ENCODE measurements at places on chromosomes 3 and 15. TPM values are rescaled to one million over a fixed set of nuclear protein-coding genes. Genes with fewer than 3 reads are reported as not detected.

The C3orf62 gene
- 2.9 TPM for total RNA-seq

- DNase-seq = no peak
These were observed 279.8 kb downstream of the ROBO2 start for GRCh38 chr3:77319711-77320110.

- no peak for DNase-seq
These were observed 167.5 kb downstream of the GOLGA6L4 start for GRCh38 chr15:84402856-84403608.

- DNase-seq = peak; percentile 86
These were observed 2.1 kb downstream of the TRIM69 start for GRCh38 chr15:44738340-44738984.

DNA sequence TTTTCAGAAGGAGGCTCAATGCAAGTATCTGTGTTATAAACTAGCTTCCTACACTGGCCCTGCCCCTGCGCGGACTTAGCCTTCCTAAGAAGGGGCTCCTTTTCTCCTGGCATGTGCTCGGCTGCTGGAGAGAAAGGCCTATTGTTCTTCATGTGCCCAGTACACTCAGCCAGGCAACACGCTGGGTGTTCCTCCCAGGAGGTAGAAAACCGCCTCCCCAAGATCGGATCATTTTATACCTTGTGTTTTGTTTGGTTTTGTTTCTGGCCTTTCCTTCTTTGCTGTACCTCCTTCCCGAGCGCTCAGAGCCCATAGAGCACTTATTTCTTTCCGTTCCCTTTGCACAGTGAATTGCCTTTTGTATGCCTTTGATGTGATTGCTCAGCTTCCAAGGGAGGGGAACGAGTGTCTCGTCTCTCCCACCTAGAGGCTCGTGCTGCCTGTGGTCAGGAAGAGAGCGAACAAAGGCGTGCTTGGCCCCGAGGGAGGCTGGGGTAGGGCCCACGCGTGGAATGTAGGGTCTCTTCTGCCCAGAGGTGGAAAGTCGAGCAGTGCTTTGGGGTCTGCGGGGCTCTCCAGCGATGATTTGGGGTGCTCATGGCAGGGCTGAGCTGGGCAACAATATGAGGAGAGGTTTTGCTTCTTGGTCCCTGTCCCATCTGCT, 30.0 kb downstream of the CCNL1 start:
- DNase-seq = no peak

Measured in fibroblast of the aortic adventitia (primary cell).